ENCODE measurements at places on chromosomes 16 and 17. TPM values are rescaled to one million over a fixed set of nuclear protein-coding genes. Genes with fewer than 3 reads are reported as not detected.

GRCh38 chr16:47617732-47618131 lies 156.6 kb downstream of the PHKB start:
- H3K27me3 ChIP-seq, result no peaks in the 10 kb centered on the region
- no peak for DNase-seq
- H3K4me1 ChIP-seq, result no peaks in the 10 kb centered on the region
- no peak overlapping the region for H3K4me3 ChIP-seq
- H3K36me3 ChIP-seq, result peaks cover 3% of the 10 kb centered on the region
- no peak overlapping the region for H3K27ac ChIP-seq

- no peaks in the 10 kb centered on the region for H3K27me3 ChIP-seq
- peaks cover 32% of the 10 kb centered on the region for H3K36me3 ChIP-seq
- H3K4me3 ChIP-seq, result no peak overlapping the region
- H3K4me1 ChIP-seq, result peaks cover 87% of the 10 kb centered on the region
- no peak for DNase-seq
These were observed 4.1 kb downstream of the CALCOCO2 start for GRCh38 chr17:48834973-48835372.

Gene PRAC2
- not detected for total RNA-seq

DNA sequence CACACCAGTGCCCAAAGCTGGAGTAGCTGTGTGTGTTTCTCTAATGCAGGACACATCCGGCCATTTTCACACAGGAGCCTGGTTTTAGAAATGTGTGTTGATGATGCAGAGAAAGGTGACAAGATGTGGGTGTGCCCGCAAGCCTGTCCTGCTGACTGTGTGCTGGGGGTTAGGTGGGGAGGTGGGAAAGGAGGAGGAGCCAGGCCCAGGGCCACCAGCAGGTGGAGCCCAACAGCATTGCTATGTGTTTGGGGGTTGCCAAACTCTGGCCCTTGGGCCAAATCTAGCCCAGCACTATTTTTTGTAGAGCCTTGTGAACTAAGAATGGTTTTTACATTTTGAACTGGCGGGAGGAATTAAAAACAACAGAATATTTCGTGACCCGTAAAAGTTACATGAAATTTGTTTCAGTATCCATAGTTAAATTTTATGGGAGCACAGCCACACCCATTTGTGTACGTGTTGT lies 61.7 kb upstream of the LGALS9 start:
- peaks cover 9% of the 10 kb centered on the region for H3K36me3 ChIP-seq
- no peaks in the 10 kb centered on the region for H3K27me3 ChIP-seq
- H3K4me3 ChIP-seq, result no peak overlapping the region
- DNase-seq, result peak; percentile 86
- H3K27ac ChIP-seq, result peak overlapping the region; percentile 80
- peaks cover 82% of the 10 kb centered on the region for H3K4me1 ChIP-seq

GRCh38 chr17:45768000-45768399 lies 16.1 kb upstream of the CRHR1 start:
- H3K36me3 ChIP-seq, result no peaks in the 10 kb centered on the region
- no peak overlapping the region for H3K4me3 ChIP-seq
- no peak overlapping the region for H3K27ac ChIP-seq
- no peak for DNase-seq
- peaks cover 39% of the 10 kb centered on the region for H3K27me3 ChIP-seq

Gene AXIN2
- total RNA-seq, result 0.61 TPM

DNA sequence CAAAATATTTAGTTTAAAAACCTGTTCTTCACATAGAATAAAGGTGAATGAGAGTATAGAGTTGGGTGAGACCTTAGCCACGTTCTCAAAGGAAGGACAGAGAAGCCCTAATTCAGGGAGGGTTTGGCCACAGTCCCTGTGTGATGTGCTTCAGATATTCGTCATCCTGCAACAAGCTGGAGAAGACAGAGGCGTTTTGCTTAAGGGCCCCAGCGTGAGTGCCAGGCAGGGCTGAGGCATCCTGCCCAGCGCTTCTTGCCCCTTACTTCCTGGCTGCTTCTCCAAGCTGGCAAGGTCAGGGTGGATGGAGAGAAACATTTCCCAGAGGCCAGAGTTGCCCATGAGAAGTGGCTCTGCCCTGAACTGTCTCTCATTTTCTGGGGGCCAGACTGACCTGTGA lies 46.9 kb downstream of the AXIN2 start:
- H3K4me3 ChIP-seq, result no peak overlapping the region
- no peak overlapping the region for H3K27ac ChIP-seq
- no peaks in the 10 kb centered on the region for H3K36me3 ChIP-seq
- DNase-seq, result no peak
- H3K4me1 ChIP-seq, result peaks cover 2% of the 10 kb centered on the region
- peaks cover 26% of the 10 kb centered on the region for H3K27me3 ChIP-seq

- DNase-seq, result no peak
- H3K27ac ChIP-seq, result no peak overlapping the region
- H3K27me3 ChIP-seq, result no peaks in the 10 kb centered on the region
- no peak overlapping the region for H3K4me3 ChIP-seq
These were observed 50.1 kb downstream of the KLHDC4 start for GRCh38 chr16:87715658-87716057.

DNA sequence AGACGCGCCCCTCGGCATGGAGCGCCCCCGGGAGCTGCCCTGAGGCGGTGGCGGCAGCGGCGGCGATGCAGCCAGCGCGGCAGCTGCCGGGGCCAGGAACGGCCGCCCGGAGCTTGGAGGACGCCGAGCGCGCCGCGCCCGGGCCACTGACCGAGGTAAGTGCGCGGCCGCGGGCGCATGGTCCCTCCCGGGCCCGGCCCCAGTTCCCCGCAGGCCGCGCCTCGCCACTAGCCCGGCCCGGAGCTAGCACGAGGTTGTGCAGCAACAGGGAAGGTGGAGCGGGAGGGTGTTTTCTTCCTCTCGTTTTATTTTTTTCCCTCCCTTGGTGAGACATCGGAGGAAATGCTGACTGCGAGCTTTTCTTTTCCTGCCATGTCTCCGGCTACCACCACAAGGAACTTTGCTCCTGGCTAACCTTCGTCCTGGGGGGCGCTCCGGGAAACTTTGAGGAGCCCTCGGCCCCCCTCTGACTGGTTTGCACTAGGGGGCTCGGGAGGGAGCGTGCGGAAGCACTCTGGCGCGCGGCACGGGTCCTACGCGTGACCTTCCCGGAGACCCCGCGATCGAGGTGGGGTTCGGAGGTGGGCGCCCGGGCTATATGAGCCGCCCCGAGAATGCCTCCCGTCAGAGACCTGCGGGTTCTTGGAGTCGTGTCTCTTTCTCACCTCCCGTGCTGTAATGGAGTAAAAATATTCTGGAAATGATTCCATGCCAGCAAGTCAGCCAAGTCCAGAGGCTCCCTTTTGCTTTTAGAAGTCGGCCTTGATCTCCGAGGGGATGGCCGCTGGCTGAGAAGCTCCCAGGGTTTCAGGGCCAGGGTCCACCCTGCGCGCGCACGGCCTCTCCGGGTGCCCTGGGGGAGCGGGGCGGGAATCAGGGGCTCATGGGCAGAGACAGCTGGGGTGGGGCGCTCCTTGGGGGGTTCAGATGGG lies 868 bp downstream of the KCNJ12 start:
- H3K27me3 ChIP-seq, result peaks cover 36% of the 10 kb centered on the region
- H3K36me3 ChIP-seq, result no peaks in the 10 kb centered on the region
- no peak overlapping the region for H3K27ac ChIP-seq
- H3K4me1 ChIP-seq, result no peaks in the 10 kb centered on the region

Gene NECAB2
- not detected for total RNA-seq

GRCh38 chr16:10610499-10611184 lies 30.2 kb upstream of the EMP2 start:
- DNase-seq, result no peak
- H3K27ac ChIP-seq, result no peak overlapping the region
- H3K4me1 ChIP-seq, result no peaks in the 10 kb centered on the region
- no peaks in the 10 kb centered on the region for H3K36me3 ChIP-seq
- no peak overlapping the region for H3K4me3 ChIP-seq
- H3K27me3 ChIP-seq, result no peaks in the 10 kb centered on the region

DNA sequence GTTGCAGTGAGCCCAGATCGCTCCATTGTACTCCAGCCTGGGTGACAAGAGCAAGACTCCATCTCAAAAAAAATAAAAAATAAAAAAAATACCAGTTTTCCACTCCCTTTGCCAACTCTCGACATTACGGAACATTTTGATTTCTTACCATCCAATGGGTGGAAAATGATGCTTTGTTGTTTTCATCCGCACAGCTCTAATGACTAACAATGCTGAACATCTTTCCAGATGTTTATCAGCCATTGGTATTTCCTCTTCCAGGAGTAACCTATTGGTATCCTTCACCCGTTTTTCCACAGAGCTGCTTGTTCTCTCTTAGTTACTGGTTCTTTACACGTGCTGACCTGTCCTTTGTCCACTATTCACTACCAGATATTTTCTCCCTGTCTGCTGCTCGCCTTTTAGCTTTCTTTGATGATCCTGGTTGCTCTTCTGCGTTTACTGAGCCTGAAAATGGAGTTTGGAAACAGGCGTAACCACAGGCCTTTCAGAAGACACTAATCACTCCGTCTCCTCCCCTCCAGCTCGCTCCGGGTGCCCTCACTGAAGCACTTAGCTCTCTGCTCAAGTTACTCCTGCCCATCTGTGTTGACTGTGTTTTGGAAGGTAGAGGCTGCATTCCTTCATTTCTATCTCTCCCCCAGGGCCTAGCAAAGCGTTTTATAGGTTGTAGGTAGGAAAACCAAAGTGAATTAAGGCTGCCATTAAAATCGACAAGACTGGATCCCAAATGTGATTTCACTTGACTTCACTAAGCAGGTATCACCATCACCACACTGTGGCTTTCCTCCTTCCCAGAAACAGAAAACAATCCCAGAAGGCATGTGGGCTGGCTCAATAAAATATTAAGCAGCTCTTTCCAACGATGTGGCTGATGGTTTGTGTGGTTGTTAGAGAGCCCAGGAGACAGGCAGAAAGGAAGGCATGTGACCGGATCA lies 8.9 kb downstream of the SHPK start:
- H3K27me3 ChIP-seq, result no peaks in the 10 kb centered on the region
- no peaks in the 10 kb centered on the region for H3K4me1 ChIP-seq
- DNase-seq, result no peak
- no peak overlapping the region for H3K27ac ChIP-seq

GRCh38 chr17:52035336-52035915 lies 123.1 kb downstream of the CA10 start:
- no peaks in the 10 kb centered on the region for H3K4me1 ChIP-seq
- no peak overlapping the region for H3K4me3 ChIP-seq
- H3K36me3 ChIP-seq, result no peaks in the 10 kb centered on the region
- no peaks in the 10 kb centered on the region for H3K27me3 ChIP-seq
- DNase-seq, result no peak
- no peak overlapping the region for H3K27ac ChIP-seq

DNA sequence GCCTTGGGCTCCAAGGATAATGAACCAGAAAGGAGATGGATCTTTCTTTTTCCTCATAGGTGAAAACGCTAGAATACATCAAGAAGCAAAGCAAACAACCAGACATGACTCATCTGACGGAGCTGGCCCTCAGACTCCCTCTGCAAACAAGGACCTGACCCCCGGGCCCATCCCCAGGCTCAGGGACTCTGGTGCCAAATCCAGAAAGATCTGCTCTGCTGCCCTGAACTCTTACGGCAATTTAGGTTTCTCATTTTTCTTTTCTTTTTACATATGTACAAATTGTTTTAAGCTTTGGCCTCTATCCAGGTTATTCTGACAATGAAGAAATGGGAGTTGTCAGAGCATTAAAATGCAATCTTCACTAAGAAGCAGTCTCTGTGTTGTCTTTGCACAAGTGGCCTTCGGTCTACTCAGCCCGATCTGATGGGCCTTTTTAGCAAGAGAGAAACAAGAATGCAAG lies 17.7 kb downstream of the KNOP1 start:
- no peak overlapping the region for H3K27ac ChIP-seq
- H3K4me3 ChIP-seq, result no peak overlapping the region
- DNase-seq, result no peak
- H3K36me3 ChIP-seq, result peaks cover 51% of the 10 kb centered on the region
- no peaks in the 10 kb centered on the region for H3K27me3 ChIP-seq

Gene MT4
- not detected for total RNA-seq

Gene SLC52A1
- 0.84 TPM for total RNA-seq

DNA sequence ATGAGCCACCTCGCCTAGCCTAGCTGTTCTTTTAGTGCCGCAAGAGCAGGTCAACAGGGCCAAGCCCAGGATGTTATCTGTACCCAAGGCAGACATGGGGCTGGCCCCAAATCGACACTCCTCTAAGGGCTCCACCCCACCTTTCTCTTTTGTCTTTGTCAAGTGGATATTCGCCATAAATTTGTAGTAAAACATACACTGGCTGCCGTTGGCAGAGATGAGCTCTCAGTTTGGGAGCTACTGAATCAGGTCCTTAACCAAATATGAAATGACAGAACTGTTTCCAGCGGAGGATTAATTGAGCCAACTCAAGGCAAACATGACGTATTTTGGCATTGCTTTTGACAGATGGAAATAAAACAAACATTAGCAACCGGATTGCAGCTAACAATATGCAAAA lies 556.9 kb upstream of the CDH5 start:
- H3K27me3 ChIP-seq, result no peaks in the 10 kb centered on the region
- no peak for DNase-seq
- no peak overlapping the region for H3K27ac ChIP-seq
- no peaks in the 10 kb centered on the region for H3K4me1 ChIP-seq
- H3K4me3 ChIP-seq, result no peak overlapping the region
- H3K36me3 ChIP-seq, result no peaks in the 10 kb centered on the region

- no peak for DNase-seq
- H3K36me3 ChIP-seq, result no peaks in the 10 kb centered on the region
These were observed 1.0 kb downstream of the SLC46A1 start for GRCh38 chr17:28404812-28405570.

GRCh38 chr17:17146786-17147406 lies 59.2 kb downstream of the PLD6 start:
- no peak overlapping the region for H3K4me3 ChIP-seq
- H3K36me3 ChIP-seq, result peaks cover 30% of the 10 kb centered on the region
- H3K4me1 ChIP-seq, result peaks cover 23% of the 10 kb centered on the region
- no peaks in the 10 kb centered on the region for H3K27me3 ChIP-seq

Data from activated CD8-positive, alpha-beta memory T cell treated with anti-CD3 and anti-CD28 coated beads, Interleukin-2, amount 10 ng/mL, durations not matched to agents 7 days and 5 days (primary cell).